ENCODE measurements at places on chromosomes 12 and 14.

DNA sequence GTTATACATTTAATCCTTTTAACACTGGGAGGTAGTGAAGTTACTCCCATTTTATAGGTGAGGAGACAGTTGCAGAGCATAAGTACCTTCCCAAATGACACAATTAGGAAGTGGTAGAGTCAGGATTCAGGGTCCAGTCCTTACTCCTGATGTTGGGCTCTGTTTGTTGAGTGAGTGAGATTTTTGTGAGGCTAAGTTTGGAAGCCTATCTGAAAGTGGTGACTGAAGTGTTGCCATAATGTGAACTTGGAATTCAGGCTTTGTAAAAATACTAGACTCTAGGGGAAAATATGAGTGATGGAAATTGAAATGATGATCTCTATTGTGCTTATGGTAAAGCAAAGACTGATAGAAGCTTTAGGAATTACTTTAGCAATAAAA is 2.2 kb downstream of the NUDT4 start:
- DNase-seq, result peak; percentile 21

DNA sequence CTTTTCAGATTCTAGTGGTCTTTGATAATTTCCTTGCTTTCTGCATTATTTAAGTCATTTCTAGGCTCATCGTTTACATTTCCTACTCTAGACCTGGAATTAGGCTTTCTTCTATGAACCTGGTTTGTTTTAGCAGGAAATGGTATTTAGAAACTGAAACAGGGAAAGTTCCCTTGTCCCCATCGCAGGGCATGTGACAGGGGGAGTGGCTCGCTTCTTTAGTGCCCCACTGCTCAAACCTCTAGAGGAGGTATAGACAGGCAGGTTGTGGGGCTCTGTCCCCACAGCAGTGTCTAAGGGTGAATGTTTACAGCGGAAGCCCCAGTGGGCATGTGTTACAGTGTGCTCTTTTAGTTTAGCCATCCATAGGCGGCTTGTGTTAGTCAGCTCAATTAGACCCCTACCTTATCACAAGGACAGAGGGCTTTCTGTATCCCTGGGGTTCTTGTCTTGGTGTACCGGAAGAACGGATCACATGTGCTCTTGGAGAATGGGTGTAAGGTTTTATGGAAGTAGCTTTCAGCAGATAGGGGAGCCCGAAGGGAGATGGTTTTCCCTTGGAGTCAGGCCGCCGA is 25.0 kb downstream of the IFT81 start:
- DNase-seq, result no peak

GRCh38 chr12:29737644-29738043 is 46.1 kb downstream of the TMTC1 start:
- DNase-seq, result no peak

DNA sequence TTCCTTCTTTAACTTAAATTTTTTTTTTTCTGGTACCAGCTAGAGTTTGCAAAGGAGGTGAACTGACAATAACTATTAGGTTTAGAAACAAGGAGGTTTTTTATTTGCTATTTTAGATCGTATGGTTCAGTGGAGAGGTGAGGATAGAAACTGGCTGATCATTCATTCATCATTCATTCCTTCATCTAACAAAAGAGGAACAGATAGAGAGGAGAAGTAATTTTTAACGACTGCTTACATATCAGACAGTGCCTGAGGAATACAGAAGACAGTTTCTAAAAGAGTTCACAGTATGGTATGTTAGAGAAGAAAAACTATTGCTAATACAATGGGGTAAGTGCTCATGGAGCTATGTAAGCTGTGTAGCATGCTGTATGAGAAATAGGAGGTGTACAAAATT is 111.1 kb downstream of the ERC1 start:
- no peak for DNase-seq

GRCh38 chr14:54478636-54479215 is 10.1 kb downstream of the GMFB start:
- no peak for DNase-seq

GRCh38 chr12:110117956-110118685 is 6.0 kb upstream of the IFT81 start:
- no peak for DNase-seq

DNA sequence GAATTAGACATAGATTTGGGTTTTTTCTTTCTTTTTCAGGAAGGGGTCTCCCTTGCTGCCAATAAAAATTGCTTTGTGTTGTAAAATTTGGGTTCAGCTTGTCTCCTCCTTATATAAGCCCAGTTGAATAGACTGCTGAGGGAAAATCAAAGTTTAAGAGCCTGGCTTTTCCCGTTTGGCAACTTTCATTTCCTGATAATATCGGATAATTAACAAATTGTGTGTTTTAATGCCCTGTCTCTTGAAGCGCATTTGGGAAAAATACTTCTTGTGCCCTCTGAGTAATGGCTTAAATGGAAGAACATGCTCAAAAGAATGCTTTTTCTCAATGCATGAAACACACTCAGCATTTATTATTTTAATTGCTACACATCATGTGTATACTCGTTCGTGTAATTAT is 198.0 kb upstream of the DCN start:
- DNase-seq, result no peak

- DNase-seq, result no peak
These were observed 372.3 kb downstream of the RPL10L start for GRCh38 chr14:46279327-46279726.

GRCh38 chr12:90305379-90305778 is 596.7 kb upstream of the ATP2B1 start:
- DNase-seq, result no peak

DNA sequence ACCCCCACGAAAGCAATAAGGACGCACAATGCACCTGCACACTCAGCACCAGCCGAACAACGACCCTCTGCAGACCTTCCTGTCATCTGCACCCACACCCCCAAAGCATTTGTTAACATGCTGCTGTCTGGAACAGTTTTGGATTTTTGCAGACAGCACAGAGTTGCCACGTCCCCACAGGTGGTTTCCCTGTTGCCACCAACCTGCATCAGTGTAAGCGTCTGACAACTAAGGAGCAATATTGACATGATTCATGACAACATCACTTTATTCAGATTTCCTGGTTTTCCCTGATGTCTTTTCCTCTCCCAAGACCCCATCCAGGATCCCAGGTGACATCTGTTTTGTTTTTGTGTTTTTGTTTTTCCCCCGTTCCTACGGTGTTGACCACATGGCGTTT is 150.7 kb upstream of the C14orf180 start:
- no peak for DNase-seq

GRCh38 chr14:24094841-24095270 is 745 bp downstream of the PCK2 start:
- DNase-seq, result no peak

GRCh38 chr12:27575762-27576118 is 51.7 kb downstream of the PPFIBP1 start:
- peak; percentile 22 for DNase-seq

DNA sequence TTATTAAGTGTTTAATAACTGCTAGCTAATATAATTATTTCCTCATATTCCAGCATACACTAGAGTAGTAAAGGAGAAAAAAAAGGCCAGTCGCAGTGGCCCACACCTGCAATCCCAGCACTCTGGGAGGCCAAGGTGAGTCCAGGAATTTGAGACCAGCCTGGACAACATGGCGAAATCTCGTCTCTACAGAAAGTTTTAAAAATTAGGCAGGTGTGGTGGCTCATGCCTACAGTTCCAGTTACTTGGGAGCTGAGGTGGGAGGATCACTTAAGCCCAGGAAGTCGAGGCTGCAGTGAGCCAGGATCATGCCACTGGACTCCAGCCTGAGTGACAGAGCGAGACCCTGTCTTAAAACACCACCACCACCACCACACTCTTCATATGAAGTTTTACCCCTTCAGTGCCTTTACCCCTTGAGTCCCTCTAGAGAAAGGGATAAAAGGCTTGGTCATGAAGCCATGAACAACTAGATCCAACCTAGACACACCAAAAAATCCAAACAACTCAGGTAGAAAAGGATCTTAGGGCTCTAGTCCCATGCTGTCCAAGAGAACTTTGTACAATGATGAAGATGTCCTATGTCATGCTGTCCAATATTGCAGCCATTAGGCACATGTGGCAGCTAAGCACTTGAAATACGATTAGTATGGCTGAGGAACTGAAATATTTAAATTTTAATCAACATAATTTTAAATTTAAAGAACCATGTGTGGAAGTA is 29.6 kb downstream of the ATXN2 start:
- no peak for DNase-seq

GRCh38 chr12:67911275-67911600 is 78.0 kb upstream of the IFNG-AS1 start:
- DNase-seq, result peak; percentile 37

- no peak for DNase-seq
These were observed 40.2 kb downstream of the PAH start for GRCh38 chr12:102876883-102877282.

- no peak for DNase-seq
These were observed 22.2 kb upstream of the CCND2 start for GRCh38 chr12:4251216-4251891.

GRCh38 chr14:54350203-54350602 is 46.6 kb upstream of the CDKN3 start:
- no peak for DNase-seq

DNA sequence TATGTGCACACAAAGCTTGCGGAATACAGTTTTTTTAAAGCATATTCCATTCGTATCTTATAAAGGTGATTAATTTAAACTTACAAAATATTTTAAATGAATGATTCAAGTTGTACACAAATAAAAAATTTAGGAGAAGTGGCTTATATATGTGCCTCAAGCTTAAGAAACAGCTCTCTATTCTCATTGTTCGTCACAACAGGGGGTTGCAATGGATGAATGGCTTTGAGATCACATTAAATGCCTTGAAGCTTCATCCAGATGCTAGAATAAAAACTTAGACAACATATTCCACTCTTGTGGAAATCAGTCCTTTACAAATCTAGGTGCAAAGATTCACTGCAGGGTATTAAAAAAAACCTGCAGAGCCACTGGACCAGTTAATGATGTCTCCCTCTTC is 303.9 kb upstream of the LRFN5 start:
- DNase-seq, result no peak

- no peak for DNase-seq
These were observed 156.1 kb downstream of the SLC38A4 start for GRCh38 chr12:46669720-46670119.

- no peak for DNase-seq
These were observed 73.1 kb upstream of the PWP1 start for GRCh38 chr12:107612508-107612907.

DNA sequence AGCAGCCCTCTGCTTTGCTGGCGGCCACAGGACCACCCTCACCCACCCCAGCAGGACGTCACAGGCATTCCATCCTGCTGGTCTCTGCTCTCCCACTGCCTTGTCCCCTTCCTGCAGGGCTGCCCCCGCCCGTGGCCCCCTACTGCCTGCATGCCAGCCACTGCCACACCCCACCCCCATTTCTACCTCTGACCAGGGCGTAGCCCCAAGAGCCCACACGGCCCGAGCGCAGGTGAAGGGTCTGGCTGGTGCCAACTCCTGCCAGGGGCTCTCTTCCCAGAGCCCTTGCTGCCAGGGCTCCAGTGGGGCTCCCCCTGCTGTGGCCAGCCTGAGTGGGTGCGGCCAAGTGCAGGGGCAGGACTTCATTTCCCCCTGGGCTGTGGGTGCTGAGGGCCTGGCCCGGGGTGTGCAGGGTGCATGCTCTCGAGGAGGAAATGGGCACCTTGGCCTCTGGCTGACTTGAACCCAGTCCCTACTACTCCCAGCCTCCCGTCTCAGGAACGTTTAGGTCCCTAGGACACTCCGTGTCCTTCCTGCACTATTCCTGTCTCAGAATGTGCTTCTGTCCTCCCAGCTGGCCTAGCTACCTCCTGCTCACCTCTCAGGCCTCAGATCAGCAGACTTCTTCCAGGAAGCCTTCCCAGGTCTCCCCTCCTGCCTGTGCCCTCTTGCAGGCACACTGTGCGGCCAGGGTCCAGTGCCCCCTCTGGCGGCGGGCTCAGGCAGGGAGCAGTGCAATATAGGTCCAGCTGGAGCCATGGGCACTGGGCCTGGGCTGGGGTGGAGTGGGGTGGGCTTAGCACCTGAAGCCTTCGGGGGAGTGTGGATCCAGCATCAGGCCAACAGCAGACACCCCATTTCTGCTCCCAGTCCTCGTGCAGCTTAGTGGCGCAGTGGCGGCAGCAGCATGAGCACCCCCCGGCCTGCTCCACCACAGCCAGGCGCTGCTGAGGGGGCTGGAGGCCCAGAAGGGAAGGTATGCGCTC is 1.4 kb downstream of the LBHD2 start:
- no peak for DNase-seq

DNA sequence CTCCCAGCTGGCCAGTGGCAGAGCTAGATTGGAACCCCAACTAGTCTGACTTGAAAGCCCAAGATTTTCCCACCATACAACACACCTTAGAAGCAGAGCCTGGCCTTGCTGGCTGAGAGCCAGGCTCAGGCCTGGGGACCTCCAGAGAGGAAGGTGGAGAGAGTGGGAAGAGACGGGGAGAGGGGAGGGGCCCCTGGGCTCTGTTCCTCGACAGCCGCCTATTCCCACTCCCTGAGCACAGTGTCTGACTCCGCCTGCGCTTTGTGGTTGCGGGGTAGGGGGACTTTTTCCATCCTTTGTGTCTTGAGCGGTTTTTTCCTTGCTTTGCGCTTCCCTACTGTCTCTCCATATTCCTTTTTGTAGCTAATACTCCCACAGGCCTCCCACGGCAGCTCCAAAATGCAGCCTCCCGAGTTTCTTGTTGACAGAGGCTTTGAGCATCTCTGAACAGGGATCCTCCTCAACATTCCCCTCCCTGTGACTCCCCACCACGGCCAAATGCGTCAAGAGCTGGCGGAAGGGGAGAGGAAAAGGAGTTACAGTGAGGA is 4.0 kb upstream of the KCNH3 start:
- no peak for DNase-seq

GRCh38 chr12:132071830-132072384 is 72.2 kb downstream of the DDX51 start:
- no peak for DNase-seq

- peak; percentile 98 for DNase-seq
These were observed 207.0 kb downstream of the ATP23 start for GRCh38 chr12:58148405-58148804.

DNA sequence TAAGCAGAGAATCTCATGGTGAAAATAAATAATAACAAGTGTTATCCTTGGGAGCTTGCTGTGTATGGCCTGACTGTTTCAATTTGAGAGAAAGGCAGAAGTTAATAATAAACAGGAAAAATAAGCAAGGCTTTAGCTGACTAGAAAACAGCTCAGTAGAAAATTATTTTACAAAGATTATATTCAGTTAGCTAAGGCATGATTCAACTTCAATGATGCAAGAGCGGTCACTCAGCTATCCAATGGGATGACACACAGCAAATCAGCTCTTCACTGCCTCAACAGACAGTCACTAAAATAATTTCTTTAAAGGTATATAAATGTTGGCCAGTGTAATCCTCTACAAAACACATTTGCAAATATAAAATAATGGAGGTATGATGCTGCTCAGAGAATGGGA is 18.6 kb downstream of the GSTZ1 start:
- DNase-seq, result no peak

DNA sequence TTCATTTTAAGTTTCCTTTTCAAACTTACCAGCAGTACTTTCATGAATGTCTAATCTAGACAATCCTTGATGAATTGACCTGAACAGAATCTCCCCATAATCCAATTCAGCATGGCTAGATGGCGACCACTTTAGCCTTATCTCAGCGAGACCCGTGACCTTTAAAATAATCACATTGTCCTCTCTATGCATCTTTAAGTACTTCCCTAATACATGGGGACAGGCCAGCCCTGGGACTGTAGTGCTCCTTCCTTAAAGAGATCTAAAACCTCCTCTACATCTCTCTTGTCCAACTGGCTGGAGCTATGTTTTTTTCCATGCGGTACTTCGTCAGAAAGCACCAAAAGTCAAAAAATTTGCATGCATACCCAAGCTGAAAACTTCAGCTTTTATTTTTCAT is 746.0 kb downstream of the VRK1 start:
- DNase-seq, result no peak

- peak; percentile 82 for DNase-seq
These were observed 43.9 kb downstream of the IL31 start for GRCh38 chr12:122130150-122130549.

- DNase-seq, result no peak
These were observed 30.4 kb downstream of the BRAP start for GRCh38 chr12:111655356-111655755.

Measured in M059J (cell line).